Mucosa of descending colon (tissue), 3 donors: ENCODE measurements at places on chromosomes 4 and X.

DNA sequence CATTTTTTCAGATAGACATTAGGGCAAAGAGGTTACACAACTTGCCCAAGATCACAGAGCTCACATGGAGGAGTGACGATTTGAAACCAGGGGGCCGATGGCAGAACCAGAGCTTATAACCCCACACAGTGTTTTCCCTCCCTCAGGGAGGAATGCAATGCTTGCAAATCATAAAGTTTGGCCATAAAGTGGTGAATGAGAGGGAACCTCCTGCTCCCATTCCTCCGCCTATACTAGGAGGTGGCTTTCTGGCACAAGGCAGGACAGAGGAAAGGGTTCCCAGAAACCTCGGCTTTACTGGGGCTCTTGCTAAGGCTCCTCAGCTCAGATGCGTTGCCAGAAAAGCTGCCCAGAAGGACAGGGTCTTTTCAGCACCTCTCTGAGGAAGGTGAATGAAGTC lies 19.3 kb downstream of the TMEM154 start:
- DNase-seq, result no peak

DNA sequence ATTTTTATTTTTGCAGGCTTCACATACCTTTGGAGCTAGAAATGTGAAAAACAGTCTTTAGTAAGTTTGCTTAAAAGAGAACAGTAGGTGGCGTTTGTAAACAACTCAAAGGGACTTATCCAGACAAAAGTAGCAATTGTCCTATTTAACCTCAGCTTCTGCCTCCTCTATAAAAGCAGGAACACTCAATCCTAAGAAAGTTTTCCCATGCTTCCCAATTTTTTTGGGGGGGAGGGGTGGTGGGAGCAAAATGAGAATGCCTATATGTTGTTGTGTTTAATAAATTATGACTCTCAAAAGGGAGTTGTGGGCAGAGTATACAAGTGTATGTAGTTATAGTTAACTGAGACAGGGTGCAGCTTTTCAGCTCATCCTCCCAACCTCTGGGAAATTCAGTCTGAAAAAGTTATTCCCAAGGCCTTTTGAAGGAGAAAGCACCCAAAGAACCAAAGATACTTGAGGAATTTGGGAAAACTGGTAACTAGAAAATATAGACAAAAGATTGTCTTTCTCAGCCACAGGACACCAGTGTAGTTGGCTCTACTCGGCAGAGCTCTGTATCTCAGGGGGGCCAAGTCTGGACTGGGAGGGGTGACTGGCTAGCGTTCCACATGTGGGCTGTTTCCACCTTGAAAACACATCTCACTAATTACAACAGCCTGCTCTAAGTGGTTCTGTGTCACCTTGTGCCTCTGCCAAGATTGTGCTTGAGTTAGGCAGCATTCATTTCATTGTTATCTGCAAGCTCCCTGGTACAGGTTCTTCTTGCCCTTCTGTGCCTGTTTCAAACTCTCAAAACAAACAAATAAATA lies 2.8 kb downstream of the SFRP2 start:
- DNase-seq, result no peak

- DNase-seq, result no peak
Measured at GRCh38 chr4:76981644-76982043, 32.1 kb downstream of the SEPTIN11 start.

DNA sequence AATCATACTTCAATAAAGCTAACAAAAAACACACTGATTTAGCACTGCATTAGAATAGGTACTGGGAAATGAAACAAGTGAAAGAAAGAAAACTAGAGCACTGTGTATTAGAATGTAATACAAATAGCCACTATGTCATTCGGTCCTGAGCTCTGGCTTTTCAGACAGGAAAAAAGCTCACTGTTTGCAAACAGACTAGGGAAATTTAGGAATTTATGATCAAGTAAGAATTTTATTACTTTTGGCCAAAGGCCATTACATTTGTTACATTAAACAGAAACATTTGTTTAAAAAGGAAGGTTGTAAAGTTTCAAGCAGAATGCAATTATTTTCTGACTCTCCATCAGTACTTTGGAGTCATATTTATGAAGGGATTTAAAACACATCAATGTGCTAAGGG lies 68.7 kb downstream of the KLHL8 start:
- DNase-seq, result no peak
